Activated T-helper 2 cell treated with anti-CD3 and anti-CD28 coated beads, Interferon-gamma antibody, Interleukin-2, Interleukin-4, amounts not matched to agents 10 μg/mL and 5 μg/mL and 100 μg/mL, durations not matched to agents 14 hours and 24 hours and 36 hours (primary cell): ENCODE measurements at places on chromosomes 11 and 22.
A peak's percentile ranks its signal among the peaks of the same experiment; 100 is the strongest.

GRCh38 chr22:32803020-32803737 lies 1.7 kb downstream of the TIMP3 start:
- no peak overlapping the region for H3K27ac ChIP-seq
- peaks cover 47% of the 10 kb centered on the region for H3K27me3 ChIP-seq
- no peaks in the 10 kb centered on the region for H3K36me3 ChIP-seq
- H3K4me1 ChIP-seq: peaks cover 3% of the 10 kb centered on the region

- H3K36me3 ChIP-seq: no peaks in the 10 kb centered on the region
- H3K4me3 ChIP-seq: no peak overlapping the region
- DNase-seq: no peak
- peaks cover 13% of the 10 kb centered on the region for H3K27me3 ChIP-seq
These were observed 86.6 kb downstream of the RTL6 start for GRCh38 chr22:44411226-44412135.

GRCh38 chr22:43263645-43264514 lies 76.9 kb upstream of the TTLL12 start:
- peak overlapping the region; percentile 42 for H3K4me3 ChIP-seq
- H3K36me3 ChIP-seq: no peaks in the 10 kb centered on the region
- peak overlapping the region; percentile 66 for H3K27ac ChIP-seq
- DNase-seq: peak; percentile 82

GRCh38 chr11:10481560-10482349 lies 26.7 kb downstream of the AMPD3 start:
- no peak overlapping the region for H3K4me3 ChIP-seq
- peaks cover 40% of the 10 kb centered on the region for H3K36me3 ChIP-seq
- no peaks in the 10 kb centered on the region for H3K27me3 ChIP-seq
- DNase-seq: no peak
- H3K4me1 ChIP-seq: peaks cover 4% of the 10 kb centered on the region
- no peak overlapping the region for H3K27ac ChIP-seq

GRCh38 chr11:114167771-114168448 lies 108.4 kb downstream of the ZBTB16 start:
- no peak for DNase-seq
- peak overlapping the region; percentile 30 for H3K4me3 ChIP-seq
- H3K27me3 ChIP-seq: no peaks in the 10 kb centered on the region
- H3K27ac ChIP-seq: peak overlapping the region; percentile 31

- H3K4me1 ChIP-seq: peaks cover 34% of the 10 kb centered on the region
- no peak for DNase-seq
- no peak overlapping the region for H3K4me3 ChIP-seq
- H3K27ac ChIP-seq: no peak overlapping the region
- H3K27me3 ChIP-seq: peaks cover 40% of the 10 kb centered on the region
These were observed 90.5 kb upstream of the ARHGAP32 start for GRCh38 chr11:129282634-129283033.

GRCh38 chr11:72238492-72239312 lies 5.3 kb downstream of the PHOX2A start:
- no peak overlapping the region for H3K27ac ChIP-seq
- peaks cover 15% of the 10 kb centered on the region for H3K4me1 ChIP-seq
- peaks cover 37% of the 10 kb centered on the region for H3K36me3 ChIP-seq

DNA sequence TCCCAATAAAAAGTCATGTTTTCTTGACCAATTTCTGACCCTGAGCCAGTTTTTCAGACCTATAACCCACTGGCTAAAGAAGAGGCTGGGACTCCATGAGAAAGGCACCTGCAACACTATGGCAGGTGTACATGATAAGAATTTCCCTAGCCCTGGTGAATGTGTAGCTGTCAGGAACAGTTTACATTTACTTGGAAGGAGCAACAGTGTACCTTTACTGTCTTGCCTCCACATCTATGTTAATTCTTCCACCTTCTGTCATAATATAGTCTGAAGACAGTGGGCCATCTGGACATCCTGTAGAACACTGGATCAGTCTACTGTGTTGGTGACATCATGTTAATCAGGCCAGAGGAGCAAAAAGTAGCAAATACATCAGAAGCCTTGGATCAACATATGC lies 72.1 kb upstream of the CD82 start:
- no peaks in the 10 kb centered on the region for H3K36me3 ChIP-seq
- no peak for DNase-seq
- H3K4me1 ChIP-seq: no peaks in the 10 kb centered on the region
- H3K4me3 ChIP-seq: no peak overlapping the region
- H3K27ac ChIP-seq: no peak overlapping the region

- no peak for DNase-seq
- peak overlapping the region; percentile 75 for H3K27ac ChIP-seq
- peaks cover 49% of the 10 kb centered on the region for H3K4me1 ChIP-seq
- no peaks in the 10 kb centered on the region for H3K27me3 ChIP-seq
These were observed 1.1 kb downstream of the DHCR7 start for GRCh38 chr11:71446942-71447688.

DNA sequence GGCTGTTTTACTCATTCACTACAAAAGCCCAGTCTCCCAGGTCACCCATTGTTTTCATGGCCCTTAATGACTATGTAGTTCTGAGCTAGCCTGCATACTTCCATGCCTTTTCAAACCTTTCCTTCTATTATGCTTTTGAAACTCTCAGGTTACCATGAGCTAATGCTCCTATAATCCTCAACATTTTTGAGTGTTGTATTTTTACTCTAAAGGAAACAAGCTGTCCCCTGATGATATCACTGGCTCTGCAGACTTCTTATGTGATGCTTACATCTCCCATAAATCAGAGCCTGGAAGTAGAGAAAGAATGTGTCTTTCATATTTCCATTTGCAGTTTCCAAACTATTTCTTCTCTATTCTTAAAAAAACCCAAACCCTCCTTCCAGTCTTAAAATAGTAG lies 159.0 kb upstream of the RAG2 start:
- no peak overlapping the region for H3K27ac ChIP-seq
- H3K4me3 ChIP-seq: no peak overlapping the region
- no peak for DNase-seq
- peaks cover 4% of the 10 kb centered on the region for H3K27me3 ChIP-seq

DNA sequence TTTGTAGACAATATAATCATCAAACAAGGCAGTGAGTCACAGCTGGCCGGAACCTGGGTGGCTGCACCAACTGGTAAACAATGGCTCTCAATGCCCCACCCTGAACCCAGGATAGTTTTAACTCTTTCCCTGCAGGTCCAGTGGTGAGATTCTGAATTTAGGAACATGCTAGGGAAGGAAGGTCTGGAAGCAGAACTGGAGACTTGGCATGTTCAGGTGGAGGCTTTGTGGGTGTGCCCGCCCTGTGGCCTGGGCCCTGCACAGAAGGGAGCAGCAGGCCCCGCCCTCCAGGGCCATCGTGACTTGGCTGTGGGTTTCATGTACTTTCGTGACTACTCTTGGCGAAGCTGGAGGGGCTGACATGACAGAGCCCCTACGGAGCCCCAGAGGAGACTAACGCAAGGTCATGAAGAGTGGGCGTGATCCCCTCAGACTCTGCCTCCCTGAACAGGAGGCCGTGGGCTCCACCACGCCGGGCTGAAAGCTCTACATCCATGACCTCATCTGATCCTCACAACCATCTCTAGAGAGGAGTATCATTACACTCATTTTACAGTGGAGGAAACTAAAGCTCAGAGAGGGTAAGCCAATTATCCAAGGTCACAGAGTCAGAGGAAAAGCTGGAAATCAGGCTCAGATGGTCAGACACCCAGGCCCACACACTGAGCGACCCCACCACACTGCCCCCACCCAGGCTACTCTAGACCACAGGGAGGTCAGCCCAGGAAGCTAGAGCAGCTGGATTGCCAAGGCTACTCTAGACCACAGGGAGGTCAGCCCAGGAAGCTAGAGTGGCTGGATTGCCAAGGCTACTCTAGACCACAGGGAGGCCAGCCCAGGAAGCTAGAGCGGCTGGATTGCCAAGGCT lies 27.3 kb downstream of the MAFF start:
- H3K4me1 ChIP-seq: no peaks in the 10 kb centered on the region
- peaks cover 11% of the 10 kb centered on the region for H3K36me3 ChIP-seq
- no peak overlapping the region for H3K27ac ChIP-seq
- no peak overlapping the region for H3K4me3 ChIP-seq
- no peaks in the 10 kb centered on the region for H3K27me3 ChIP-seq

DNA sequence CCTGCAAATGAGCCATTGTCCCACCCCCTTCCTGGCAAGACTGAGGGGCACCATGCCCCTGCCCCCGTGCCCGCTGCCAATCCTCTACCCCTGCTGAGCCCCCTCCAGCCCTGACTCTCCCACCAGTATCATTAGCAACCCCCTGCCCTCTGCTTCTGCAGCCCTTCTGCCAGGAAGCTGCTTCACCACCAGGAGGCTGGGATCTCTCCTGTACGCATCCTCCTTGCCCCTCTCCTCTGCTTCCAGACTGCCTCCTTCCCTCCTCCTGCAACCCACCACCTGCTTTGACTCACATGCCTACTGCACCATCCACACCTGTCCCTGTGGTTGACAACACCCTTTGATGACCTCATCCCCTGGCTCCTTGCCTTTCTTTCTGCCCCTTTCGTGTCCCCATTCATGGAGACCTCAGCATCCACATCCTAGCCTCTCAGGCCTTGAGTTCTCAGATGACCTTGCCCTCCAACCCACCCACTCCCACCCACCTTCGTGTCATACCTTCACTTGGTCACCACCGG lies 13.4 kb upstream of the PNPLA3 start:
- peaks cover 21% of the 10 kb centered on the region for H3K27me3 ChIP-seq
- H3K4me1 ChIP-seq: no peaks in the 10 kb centered on the region
- no peaks in the 10 kb centered on the region for H3K36me3 ChIP-seq
- H3K4me3 ChIP-seq: no peak overlapping the region
- DNase-seq: no peak
- H3K27ac ChIP-seq: no peak overlapping the region

GRCh38 chr22:49239264-49240015 lies 588.2 kb downstream of the BRD1 start:
- no peaks in the 10 kb centered on the region for H3K27me3 ChIP-seq
- no peak overlapping the region for H3K4me3 ChIP-seq

DNA sequence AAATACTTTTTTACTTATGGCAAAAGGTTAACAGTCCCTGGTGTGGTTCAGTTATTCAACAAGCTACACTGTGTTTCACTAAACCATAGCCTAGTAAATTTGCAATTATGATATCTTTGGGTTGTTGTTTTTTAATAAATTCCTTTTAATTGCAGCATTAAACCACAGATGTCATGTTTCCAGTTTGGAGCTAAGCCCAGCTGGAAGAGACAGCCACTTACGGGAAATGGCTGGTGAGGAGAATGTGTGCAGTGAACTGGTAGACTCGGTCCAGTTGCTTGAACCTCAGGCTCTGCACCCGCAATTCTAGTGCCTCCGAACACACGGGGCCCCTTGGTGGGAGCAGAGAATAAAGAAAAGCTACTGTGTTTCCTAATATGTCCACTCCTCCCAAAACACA lies 70.8 kb downstream of the WNT11 start:
- H3K4me3 ChIP-seq: no peak overlapping the region
- no peaks in the 10 kb centered on the region for H3K27me3 ChIP-seq
- peaks cover 8% of the 10 kb centered on the region for H3K4me1 ChIP-seq
- peaks cover 3% of the 10 kb centered on the region for H3K36me3 ChIP-seq
- H3K27ac ChIP-seq: no peak overlapping the region

- DNase-seq: no peak
- H3K27ac ChIP-seq: no peak overlapping the region
These were observed 35.4 kb upstream of the INCENP start for GRCh38 chr11:62088331-62088933.

DNA sequence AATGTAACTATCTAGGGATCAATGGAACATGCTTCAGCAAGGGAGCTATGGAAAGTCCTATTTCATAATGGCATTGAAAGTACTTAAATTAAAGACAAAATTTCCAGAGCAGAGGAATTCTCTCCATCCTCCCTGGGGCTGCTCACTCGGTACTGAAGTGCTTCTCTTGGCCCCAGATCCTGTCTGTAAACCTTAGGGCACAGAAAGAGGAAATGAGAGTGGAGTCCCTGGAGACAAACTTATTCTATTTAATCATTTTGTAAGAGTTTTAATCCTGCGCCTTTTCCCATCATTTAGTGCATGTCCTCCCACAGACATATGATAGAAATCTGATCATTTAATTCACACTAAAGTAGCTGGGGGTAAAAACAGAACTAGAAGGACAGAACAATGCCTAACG lies 20.9 kb upstream of the PAMR1 start:
- DNase-seq: no peak
- H3K27me3 ChIP-seq: peaks cover 4% of the 10 kb centered on the region
- no peak overlapping the region for H3K4me3 ChIP-seq

DNA sequence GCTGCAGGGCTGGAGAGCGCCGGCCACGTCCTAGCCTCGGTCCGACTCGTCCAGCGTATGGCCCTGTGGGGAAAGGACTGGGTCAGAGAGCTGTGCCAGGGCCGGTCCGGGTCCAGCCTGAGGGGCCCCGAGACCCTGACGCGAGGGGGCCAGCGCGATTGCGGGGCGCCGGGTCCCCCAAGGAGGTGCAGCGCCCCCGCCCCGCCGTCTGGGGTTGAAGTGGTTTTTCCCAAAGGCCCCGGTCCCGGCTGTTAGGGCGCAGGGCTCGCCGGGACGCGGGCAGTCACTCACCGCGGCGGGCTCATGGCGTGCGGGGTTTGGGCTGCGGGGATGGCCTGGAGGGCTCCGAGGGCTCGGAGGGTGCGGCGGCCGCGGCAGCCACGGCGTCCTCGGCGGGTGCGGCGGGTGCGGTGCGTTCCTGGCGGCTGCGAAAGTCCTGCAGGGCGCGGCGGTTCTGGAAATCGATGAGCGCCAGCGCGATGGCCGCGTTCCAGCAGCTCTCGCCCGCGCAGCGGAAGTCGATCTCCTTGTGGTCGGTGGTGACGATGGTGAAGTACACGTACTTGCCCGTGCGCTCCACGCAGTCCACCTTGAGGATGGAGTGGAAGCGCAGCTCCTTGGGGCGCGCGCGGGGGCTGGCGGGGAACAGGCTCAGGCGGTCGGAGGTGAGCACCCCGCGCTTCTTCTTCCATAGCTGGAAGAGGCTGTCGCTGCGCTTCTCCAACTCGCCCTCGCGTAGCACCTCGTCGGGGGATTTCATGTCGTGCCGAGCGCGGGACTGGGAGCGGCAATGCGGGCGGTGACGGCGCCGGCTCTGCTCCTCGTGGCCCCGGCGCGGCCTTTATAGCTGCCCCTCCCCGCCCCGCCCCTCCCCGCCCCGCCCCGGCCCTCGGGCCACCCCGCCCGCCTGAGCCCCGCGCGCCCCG lies at the start of gene PHLDA2:
PHLDA2 (minus strand) TSS at position 816 of the 926 bp plus-strand sequence; CDS start at position 760, 56 bp downstream.
- DNase-seq: peak; percentile 61
- peaks cover 6% of the 10 kb centered on the region for H3K36me3 ChIP-seq
- peak within 1 kb of the TSS; percentile 92 for H3K27ac ChIP-seq
- peaks cover 15% of the 10 kb centered on the region for H3K27me3 ChIP-seq
- H3K4me3 ChIP-seq: peak within 1 kb of the TSS; percentile 87
